K562 (cell line): ENCODE measurements at places on chromosomes 5 and 9.

- DNase-seq = no peak
These were observed 237.6 kb upstream of the ATP10B start for GRCh38 chr5:161089569-161089968.

GRCh38 chr5:80068246-80068636 is 33.1 kb downstream of the THBS4 start:
- no peak for DNase-seq

DNA sequence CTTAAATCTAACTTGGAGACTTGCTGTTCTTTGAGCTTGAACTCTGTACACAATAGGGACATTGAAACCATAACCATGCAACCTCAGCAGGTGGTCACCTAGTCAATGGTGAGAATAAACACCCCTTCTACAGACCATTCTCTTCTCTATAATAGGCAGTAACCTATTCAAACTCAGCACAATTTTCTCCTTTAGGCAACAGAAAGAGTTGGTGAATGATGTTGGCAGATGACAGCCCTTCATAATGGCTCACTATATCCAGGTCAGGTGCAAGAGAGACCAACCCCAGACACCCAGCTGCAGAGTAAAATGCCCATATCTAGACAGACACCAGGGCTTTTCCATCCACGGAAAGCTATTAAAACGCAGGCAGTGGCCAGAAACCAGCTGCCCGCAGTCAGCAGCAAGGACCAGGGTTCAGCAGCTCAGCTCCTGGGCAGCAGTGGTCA is 106.7 kb downstream of the SERINC5 start:
- no peak for DNase-seq

GRCh38 chr5:141858079-141858765 is 20.0 kb downstream of the PCDH1 start:
- no peak for DNase-seq

DNA sequence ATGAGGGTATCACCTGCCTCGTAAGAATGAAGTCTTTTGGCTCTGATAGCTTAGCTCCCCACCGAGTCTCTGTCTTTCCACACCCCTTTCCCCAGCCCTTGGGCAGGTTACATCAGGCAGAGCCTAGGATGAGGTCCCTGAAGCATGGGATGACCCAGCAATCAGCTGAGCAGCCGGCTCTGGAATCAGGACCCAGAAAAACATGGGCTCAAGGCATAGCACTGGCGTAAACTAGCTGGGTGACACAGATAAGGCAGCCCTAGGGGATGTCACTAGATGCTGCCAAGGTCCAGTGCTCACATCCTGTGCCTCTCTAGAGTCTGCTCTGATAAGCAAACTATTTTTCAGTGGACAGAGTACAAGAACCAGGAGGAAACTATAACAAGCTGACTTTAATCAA is 26.6 kb downstream of the IDNK start:
- peak; percentile 17 for DNase-seq

- DNase-seq = no peak
These were observed 219.6 kb upstream of the RORB start for GRCh38 chr9:74277532-74277931.

DNA sequence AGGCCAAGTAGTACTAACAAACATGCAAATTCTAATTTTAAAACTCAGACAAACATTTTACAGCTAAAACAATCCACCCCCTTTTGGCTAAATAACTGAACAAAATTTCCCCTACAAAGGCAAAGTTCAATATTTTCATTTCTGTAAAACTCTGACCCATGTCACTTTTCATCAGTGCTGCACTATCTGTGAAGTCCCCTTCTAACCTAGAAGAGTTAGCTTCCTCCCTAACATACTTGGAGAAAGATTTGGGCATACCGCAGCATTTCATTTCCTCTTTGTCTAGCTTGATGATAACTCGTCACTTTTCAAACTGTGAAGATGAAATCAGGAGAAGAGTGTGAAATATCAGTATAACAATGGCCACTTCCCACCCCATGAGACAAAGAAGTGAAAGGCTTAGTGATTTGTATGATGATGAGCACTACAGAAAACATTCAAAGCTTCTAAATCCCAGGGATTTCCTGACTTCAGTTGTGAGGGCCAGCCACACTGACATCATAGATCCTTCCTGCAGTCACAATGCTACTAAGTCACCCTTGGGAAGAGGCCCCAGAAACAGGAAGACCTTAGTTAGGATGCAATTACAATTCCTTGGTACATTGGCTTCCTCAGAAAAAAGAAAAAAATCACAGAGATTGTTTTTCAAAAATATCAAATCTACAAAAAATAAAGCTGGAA is at the start of gene FAM81B:
FAM81B (plus strand) TSS at position 555 of the 681 bp plus-strand sequence; CDS start at position 579, 24 bp downstream.
- DNase-seq = no peak

- DNase-seq = no peak
These were observed 165.9 kb downstream of the SH3GL2 start for GRCh38 chr9:17744786-17745185.

- DNase-seq = no peak
These were observed 45.0 kb downstream of the MCCC2 start for GRCh38 chr5:71632168-71632567.

DNA sequence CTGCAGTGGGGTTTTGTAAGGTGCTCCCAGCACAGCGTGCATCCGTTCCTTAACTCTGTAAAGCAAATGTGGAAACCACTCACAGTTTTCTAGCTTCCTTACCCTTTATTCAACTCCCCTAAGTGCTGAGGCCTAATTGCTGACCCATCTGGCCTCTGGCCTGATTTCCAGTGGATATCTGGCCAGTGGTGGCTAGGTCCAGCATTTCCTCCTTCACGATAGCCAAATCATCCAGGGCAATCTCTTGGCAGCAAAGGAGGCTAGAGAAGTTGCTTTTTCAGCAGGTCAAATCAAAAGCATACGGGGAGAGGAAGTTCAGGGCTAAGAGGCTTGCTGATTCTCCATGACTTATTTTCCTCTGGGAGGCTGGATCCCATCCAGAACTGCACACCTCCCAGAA is 286.3 kb upstream of the VLDLR start:
- DNase-seq = no peak

- no peak for DNase-seq
These were observed 4.1 kb upstream of the RAPGEF6 start for GRCh38 chr5:131639148-131639547.

- peak; percentile 23 for DNase-seq
These were observed 87.7 kb downstream of the ANGPTL2 start for GRCh38 chr9:127034691-127035090.

DNA sequence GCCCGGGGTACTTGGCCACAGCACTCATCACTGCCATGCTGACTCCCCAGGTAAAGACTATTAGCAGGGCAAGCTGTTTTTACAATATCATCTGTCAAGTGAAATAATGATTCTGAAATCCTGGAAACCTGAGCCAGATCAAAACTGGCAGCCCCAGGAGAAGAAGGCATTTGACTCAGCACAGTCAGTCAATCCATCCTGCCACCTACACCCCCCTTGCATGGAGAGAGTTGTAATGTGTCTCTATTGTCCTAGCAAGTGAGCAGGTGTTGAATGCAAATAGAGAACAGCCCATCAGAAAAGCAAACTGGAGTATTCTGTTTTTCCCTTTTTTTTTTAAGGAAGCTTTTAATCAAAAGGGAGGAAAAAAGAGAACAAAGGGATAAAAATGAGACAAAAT is 291.2 kb downstream of the BRINP1 start:
- no peak for DNase-seq

DNA sequence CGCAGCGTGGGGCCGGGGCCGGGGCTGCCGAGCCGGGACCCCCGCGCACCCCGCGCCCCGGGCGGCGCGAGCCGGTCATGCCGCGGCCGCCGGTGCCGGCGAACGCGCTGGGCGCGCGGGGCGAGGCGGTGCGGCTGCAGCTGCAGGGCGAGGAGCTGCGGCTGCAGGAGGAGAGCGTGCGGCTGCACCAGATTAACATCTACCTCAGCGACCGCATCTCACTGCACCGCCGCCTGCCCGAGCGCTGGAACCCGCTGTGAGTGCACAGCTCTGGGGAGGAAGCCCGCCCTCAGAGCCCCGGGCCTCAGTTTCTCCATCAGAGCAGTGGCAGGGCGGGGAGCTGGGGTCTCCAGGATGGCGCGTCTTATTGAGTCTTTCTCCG is 335 bp downstream of the GALNT12 start:
- DNase-seq = no peak

DNA sequence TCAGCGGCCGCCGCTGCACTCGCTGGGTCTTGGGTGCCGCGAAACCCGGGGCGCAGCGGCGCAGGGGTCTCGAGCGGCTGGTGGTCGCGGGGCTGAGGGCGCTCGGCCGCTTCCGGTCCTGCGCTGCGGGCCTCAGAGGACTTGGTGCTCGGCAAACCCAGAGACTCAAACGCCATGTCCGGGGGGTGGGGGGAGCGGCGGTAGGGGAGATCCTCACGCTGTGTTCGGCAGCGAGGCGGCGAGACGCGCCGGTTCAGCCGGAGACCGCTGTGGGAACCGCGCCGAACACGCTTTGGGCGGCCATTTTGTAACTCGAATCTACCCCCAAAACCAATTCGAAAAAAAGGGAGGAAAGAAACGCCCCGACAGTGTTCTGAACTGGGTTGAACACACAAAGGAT is 317.5 kb upstream of the CDH18 start:
- no peak for DNase-seq

GRCh38 chr9:128823903-128824406 is 5.6 kb downstream of the SPOUT1 start:
- DNase-seq = peak; percentile 24

DNA sequence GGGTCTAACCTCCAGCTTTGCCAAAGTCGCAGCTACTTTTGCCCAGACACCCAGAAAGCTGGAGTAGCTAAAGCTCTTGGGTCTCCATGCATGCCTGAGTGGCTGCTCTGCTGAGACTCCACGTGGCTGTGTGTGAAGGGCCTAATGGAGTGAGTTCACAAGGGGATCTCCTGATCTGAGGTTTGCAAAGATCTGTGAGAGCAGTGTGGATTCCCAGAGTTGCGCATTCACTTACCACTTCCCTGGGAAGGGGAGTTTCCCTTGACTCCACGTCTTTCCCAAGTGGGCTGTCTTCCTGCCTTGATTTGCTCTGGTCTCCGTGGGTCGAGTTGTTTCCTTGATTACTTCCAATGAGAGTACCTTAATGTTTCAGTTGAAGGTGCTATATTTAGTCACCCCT is 17.6 kb upstream of the CDKN2B start:
- DNase-seq = no peak

GRCh38 chr5:59479086-59479485 is 414.4 kb downstream of the PDE4D start:
- DNase-seq = no peak

GRCh38 chr9:76161541-76161940 is 232.7 kb downstream of the RFK start:
- no peak for DNase-seq

- DNase-seq = no peak
These were observed 32.1 kb upstream of the HSD17B4 start for GRCh38 chr5:119420169-119420568.

DNA sequence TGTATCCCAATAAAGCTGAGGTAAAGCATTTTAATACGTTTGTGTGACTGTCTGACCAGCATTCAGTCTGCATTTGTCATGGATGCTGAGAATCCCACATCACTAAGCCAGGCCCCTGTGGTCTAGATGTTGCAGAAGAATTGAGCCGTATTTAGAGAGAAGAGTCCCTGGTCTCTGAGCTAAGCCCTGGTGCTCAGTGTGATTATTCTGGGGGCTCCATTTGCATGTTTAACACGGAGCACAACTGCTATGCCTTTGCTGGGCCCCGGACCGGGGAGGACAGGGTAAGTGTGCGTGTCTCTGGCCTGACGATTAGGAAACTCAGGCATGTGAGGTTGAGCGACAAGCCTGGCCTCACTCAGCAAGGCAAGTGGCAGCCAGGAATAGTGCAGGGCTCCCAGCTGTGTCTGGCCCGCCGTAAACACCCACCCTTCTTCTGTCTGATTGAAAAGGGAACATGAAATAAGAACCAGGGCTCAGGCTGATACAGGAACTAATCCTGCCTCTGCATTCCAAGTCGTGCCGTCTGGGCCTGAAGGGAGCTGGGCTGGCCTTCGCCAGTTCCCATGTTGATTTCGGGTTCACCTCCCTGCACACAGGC is 22.3 kb downstream of the FAM78A start:
- no peak for DNase-seq

DNA sequence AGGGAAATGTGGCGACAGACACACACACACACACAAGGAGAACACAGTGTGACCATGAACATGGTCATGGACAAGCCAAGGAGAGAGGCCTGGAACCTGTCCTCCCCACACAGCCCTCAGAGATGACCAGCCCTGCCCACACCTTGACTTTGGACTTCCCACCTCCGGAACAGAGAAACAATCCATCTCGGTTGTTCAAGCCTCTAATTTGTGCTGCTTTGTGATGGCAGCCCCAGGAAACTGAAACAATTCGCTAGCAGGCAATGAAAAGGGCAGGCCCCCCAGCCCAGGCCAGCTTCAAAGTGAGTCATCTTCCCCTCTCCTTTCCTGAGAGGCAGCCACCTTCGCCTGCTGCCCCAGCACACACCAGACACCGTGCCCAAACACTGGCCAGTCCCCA is 47.7 kb downstream of the NSUN2 start:
- no peak for DNase-seq

DNA sequence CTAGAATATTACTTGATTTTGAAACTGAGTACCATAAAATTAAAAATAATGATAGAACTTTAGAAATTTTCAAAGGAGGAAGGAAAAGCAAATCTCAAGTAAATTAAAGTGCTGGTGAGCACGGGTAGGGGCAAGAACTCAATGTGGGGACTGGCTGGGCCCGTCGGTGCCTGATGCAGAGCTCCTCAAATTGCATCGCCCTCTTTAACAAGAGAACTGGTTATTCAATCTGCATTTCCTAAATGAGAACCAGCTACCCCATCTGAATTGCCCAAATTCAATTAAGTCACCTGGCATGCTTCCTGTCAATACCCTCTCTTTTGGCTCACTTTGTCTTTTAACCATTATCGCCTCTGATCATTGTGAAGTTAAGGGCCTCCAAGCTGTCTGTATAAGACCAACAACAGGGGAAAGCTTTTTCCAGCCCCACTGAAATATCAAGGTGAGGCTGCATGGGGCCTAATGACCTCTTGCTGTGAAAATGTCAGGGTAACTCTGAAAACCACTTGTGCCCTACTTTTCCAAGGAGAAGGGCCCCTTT is 316.7 kb downstream of the SLIT3 start:
- DNase-seq = no peak

DNA sequence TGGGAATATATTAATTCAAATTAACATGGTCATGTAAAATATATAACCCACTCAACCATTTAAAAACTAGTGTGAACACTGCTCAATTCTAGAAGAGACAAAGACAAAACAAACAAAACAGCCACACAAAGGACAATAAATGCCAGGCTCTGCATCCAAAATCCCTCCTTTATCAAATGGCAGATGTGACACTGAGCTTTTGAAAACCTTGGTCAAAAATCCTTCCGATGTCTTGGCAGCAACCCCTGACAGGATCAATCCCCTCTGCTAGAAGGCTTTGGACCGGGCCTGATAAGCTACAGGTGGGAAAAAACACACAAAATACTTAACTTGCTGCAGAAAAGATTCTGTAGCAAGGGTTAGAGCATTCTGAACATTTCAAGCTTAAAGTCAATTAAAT is 61.5 kb downstream of the ZFR start:
- no peak for DNase-seq

GRCh38 chr5:142597546-142598337 is 88.1 kb downstream of the FGF1 start:
- DNase-seq = peak; percentile 39

DNA sequence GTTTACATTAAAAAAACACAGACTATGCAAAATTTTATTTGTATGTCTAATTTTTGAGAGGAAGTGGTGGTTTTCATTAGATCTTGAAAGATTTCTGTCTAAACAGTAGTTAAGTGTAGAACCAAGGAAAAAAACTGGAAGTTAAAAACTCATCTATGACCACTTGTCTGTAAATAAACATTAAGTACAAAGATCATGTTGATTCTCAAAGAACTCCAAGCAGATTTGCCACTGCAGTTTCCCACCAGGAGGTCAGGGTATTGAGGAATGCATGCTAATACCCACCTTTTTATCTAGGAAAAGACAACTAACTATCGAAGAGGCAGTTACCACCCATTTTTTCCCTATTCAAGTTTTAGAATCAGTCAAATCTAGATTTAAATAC is 1.9 kb downstream of the STOM start:
- DNase-seq = no peak
